ENCODE measurements at places on chromosomes 5 and 9.

GRCh38 chr5:52983731-52984636 is 5.2 kb upstream of the ITGA2 start:
- DNase-seq, result no peak

- no peak for DNase-seq
Measured at GRCh38 chr9:105700668-105701067, 6.3 kb downstream of the TMEM38B start.

- no peak for DNase-seq
Measured at GRCh38 chr9:78133751-78134150, 102.1 kb upstream of the CEP78 start.

GRCh38 chr9:114278881-114279570 is 43.9 kb upstream of the ORM1 start:
- no peak for DNase-seq

DNA sequence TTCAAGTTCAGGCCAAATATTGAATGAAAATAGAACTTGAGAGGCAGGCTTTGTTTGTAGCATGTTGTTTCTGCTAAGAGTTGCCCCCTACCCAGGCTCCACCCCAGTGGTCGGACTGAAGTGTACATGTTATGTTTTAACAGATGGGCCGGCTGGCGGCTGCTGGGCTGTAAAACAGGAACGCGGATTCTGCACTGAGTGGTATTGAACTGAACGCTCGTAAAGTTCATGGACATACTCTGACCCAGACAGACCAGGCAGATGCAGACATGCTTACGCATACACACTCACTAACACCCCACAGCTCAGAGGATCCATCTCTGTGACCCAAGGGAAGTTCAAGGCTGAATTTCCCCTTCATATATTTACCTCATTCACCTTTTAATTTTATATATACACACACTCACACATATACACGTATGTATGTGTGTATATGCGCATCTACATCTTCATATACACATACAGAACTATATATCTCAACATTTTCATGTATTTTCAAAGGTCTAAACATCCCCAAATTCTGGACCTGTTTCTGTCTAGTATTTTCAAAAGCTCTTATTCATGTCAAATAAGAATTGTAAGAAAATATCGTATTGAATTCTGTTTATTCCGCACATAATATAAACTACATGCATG is 1.4 kb downstream of the MARCHF3 start:
- DNase-seq, result no peak

DNA sequence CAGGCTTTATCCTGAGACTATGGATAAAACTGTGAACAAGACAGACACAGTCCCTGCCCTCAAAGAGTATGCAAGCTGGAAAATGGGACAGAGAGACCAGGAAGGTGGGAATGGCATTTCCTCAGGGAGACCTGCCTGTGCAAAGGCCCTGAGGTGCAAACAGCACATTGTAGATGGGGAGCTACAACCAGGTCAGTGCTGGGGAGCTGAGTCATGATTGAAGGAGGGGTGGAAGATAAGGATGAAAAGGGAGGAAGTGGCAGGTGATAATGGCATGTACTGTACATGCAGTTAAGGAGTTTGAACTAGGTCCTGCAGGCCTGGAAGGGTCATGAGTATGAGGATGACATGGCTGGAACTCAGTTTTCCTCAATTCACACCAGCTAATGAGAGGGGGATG is 75.5 kb upstream of the BOD1 start:
- no peak for DNase-seq

DNA sequence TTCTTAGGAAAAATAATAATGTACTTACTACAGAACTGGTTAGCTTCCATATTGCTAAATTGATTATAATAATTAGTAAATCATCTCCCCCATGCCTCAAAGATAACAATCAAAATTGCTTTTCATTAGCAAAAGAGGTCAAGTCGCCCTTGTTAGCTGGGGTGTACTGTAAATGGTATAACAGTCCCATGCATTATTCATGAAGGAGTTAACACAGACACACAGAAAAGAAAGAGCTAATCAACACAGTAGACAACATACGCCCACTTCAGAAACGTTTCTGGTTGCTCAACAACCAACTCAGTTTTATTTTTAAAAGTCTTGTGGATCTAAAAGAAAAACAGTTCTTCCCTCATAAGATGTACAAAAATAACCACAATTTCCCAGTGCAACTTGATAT is 100.2 kb downstream of the MPDZ start:
- DNase-seq, result no peak

DNA sequence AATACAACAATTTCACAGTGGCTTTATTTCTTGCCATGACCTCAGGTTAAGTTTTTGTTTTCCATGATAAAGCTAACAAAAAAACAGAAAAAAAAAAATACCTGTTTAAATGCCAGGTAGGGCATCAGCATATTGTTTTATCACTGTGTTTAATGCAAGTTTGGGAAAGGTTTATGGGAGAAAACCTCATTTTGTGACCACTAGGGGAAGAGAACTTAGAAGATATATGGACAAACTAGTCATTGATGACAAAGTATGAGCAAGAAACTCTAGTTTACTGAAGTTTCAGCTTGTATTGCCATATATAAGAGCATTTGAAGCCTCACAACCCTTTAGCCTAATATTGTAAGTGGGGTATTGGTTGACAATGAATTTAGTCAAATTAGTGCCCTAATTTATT is 1431.4 kb upstream of the CDH18 start:
- no peak for DNase-seq
